Pulmonary artery endothelial cell (primary cell): ENCODE measurements at places on chromosomes 5 and 9. TPM values are rescaled to one million over a fixed set of nuclear protein-coding genes. Genes with fewer than 3 reads are reported as not detected.
A peak's percentile ranks its signal among the peaks of the same experiment; 100 is the strongest.

DNA sequence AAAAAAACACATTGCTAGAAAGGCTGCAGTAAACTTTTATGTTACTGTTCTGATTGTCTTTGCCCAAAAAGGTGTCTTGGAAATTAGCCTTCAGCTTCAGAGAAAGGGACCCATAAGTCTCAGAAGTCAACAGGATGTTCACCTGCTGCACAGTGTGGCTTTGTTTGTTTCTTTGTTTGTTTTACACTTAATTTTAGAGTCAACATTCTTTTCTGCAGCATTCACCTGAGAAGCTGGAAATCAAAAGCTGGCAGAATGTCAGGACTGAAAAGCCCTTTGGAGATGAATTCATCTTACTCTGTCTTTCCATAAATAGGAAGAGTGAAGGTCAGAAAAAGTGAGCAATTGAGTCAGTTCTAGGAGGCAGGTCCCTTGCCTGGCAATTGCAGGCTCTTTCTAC is 170.0 kb downstream of the PAPPA start:
- DNase-seq, result no peak

GRCh38 chr9:14180960-14181537 is 132.9 kb downstream of the NFIB start:
- DNase-seq, result no peak

The IRX1 gene
- not detected in 2 replicates for total RNA-seq

DNA sequence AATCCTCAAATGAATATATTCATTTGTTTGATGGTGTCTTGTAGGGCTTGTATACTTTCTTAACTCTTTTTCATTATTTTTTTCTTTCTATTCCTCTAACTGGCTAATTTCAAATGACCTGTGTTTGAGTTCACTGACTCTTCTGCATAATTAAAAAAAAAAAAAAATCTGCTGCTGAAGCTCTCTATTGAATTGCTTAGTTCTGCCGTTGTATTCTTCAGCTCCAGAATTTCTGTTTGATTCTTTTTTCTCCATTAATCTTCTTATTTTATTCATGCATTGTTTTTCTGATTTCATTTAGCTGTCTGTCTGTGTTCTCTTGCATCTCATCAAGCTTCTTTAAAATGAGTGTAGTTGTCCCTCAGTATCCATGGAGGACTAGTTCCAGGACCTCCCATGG is 244.6 kb downstream of the ROR2 start:
- no peak for DNase-seq

The TAS2R1 gene
- not detected in 2 replicates for total RNA-seq

GRCh38 chr9:37990404-37991015 is 78.5 kb downstream of the SHB start:
- DNase-seq, result no peak

- DNase-seq, result no peak
Observed at GRCh38 chr5:69237877-69238276, 3.2 kb downstream of the CDK7 start.

DNA sequence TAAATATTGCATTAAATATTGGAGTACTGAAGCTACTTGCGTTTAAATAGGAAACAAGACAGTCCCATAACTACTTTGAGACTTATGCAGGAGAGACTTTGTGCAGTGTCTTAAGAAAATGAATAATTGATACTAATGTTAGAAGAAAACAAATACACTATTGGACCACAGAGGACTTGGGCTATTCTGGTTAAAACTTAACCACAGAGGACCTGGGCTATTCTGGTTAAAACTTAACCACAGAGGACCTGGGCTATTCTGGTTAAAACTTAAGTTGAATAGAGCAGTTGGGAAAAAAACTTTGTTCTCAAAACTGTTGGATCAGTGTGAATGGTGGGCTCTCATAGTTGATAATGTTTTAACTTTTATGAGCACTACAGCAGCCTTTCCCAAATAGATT is 141.7 kb downstream of the WDR70 start:
- DNase-seq, result no peak

GRCh38 chr5:112757468-112758208 is 20.0 kb downstream of the APC start:
- peak; percentile 15 for DNase-seq

DNA sequence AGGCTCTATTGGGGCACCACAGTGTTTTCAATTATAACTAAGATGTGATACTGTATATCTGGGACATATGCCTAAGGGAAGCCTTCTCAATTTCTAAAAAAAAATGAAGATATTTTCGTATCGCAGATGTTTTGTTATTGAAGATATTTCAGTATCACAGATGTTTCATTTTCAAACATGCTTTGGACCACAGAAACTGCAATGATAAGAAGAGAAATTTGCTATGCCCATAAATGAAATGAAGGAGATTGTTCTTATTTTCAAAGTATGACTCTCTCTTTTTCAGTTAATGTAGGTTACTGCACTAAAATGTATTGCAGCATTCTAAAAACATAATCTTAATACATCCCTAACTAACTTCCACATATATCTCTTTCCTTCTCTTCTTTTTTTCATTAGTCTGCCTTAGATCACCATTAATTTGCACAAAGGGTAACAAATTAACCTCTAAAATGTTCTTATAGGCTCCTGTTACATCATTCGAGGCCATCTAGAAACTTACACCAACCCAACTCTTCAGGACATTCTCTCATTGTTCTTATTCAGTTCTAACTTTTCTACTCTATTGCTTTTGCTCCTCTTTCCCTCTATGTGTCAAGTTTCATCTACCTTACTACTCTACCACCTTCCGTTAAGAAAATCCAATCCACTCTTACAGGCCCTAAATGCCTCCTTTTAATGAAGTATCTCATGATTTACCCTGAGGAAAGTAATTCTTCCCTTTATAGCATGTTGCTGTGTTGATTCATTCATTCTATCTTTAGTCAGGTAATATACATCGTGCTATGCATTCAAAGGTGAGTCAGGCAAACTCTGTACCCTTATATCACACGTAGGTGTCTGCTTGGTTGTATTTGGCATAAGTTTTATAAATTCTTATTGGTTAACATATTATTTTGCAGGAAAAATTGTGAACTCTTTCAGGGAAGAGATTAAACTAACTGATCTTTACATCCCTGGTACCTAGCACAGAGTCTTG is 70.5 kb downstream of the ST8SIA4 start:
- no peak for DNase-seq

The NSG2 gene
- total RNA-seq, result not detected in 2 replicates

- DNase-seq, result no peak
Observed at GRCh38 chr5:175542232-175542965, 64.0 kb downstream of the SFXN1 start.

The KLF4 gene
- total RNA-seq, result 1.1 and 1.6 TPM in 2 replicates

DNA sequence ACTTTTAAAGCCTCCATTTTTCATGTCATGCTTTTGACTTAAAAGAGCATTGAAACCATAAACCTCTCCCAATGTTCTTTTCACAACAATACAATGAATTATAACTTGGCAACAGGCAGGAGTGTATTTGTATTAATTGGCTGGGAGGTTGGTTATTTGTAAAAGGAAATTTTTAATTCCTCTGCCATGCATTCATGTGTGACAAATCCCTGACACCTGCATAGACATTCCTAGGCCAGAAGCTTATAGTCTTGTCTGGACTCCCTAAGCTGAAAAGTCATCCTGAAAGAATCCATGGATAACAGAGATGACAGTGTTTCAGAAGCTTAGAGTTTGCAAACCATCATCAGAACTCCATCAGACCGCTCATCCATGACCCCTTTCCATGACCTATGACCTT is 76.3 kb upstream of the PTGER4 start:
- DNase-seq, result no peak

DNA sequence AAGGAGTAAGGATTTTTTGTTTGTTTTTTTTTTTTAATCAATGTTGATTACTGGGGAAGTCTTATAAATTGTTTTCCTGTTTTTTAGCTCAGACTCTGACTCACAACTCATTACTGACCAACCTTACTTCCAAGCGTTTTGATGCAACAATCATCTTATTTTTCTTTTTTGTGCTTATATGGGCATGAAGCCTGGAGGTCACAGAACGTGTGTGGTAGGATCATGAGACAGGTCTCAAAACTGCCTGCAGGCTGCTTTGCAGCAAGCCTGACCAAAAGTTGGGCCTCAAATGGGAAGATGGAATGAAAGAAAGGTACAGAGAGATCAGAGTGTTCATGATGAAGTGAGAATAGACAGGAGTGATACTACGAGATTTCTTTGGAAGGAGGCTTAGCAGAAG is 38.5 kb downstream of the SNCAIP start:
- DNase-seq, result no peak
